ENCODE measurements at places on chromosomes 1 and 21. TPM values are rescaled to one million over a fixed set of nuclear protein-coding genes. Genes with fewer than 3 reads are reported as not detected.

The RGS5 gene
- 1.1 TPM for total RNA-seq

The ARHGEF10L gene
- 6.9 TPM for total RNA-seq

The ZFYVE9 gene
- 9.2 TPM for total RNA-seq

The DNM3 gene
- total RNA-seq: 0.70 TPM

The SYT14 gene
- total RNA-seq: 0.05 TPM

The TUFT1 gene
- 14.5 TPM for total RNA-seq

The KCNE1 gene
- not detected for total RNA-seq

The PTPRF gene
- 120 TPM for total RNA-seq

The DNAI4 gene
- 0.74 TPM for total RNA-seq

The BRDT gene
- total RNA-seq: not detected

The DIO1 gene
- not detected for total RNA-seq

The DRAXIN gene
- total RNA-seq: 0.17 TPM

The ASAP3 gene
- 3.1 TPM for total RNA-seq

The DENND1B gene
- 3.6 TPM for total RNA-seq

The SPRR2F gene
- total RNA-seq: not detected

The KIF17 gene
- total RNA-seq: 1.4 TPM

The SLC22A15 gene
- total RNA-seq: 0.50 TPM

The GOLT1A gene
- 5.5 TPM for total RNA-seq

The NKAIN1 gene
- 0.82 TPM for total RNA-seq

The BTBD19 gene
- total RNA-seq: 3.0 TPM

The GNG4 gene
- 19.4 TPM for total RNA-seq

The RXRG gene
- total RNA-seq: not detected

The GNAT2 gene
- total RNA-seq: 0.18 TPM

The ZNF683 gene
- not detected for total RNA-seq

The SH2D1B gene
- total RNA-seq: 0.15 TPM

The PTGFRN gene
- total RNA-seq: 18.4 TPM

The LRRC3 gene
- total RNA-seq: 1.3 TPM

The C4BPB gene
- total RNA-seq: 1.1 TPM

The ZBTB18 gene
- 4.5 TPM for total RNA-seq

The ETV3L gene
- not detected for total RNA-seq

The TCEA3 gene
- not detected for total RNA-seq

The RAB42 gene
- 2.1 TPM for total RNA-seq

The STYXL2 gene
- total RNA-seq: not detected

The KLHL12 gene
- total RNA-seq: 16.8 TPM

The CD5L gene
- total RNA-seq: not detected

The KCNH1 gene
- total RNA-seq: 4.3 TPM

The NPPA gene
- not detected for total RNA-seq

The LORICRIN gene
- not detected for total RNA-seq

The RHEX gene
- total RNA-seq: not detected

The SPATA1 gene
- total RNA-seq: 0.72 TPM

The SERPINC1 gene
- not detected for total RNA-seq

The HSF2BP gene
- total RNA-seq: 1.7 TPM

The HCRTR1 gene
- not detected for total RNA-seq

The HENMT1 gene
- total RNA-seq: 4.5 TPM

The PTGER3 gene
- total RNA-seq: not detected

The TTLL10 gene
- total RNA-seq: not detected

The LCE1A gene
- total RNA-seq: not detected

The LRRC8C gene
- 20.5 TPM for total RNA-seq

The MMP23B gene
- total RNA-seq: 0.92 TPM

The LAMTOR5 gene
- total RNA-seq: 170 TPM

The CDC42BPA gene
- 11.5 TPM for total RNA-seq

The SMPDL3B gene
- 1.1 TPM for total RNA-seq

The GPR37L1 gene
- total RNA-seq: 0.15 TPM

The ADAM30 gene
- total RNA-seq: not detected

The LIPI gene
- not detected for total RNA-seq

The EXTL2 gene
- total RNA-seq: 8.6 TPM

The ELAPOR1 gene
- total RNA-seq: 0.49 TPM
